Stimulated activated CD4-positive, alpha-beta T cell treated with anti-CD3 and anti-CD28 coated beads, Interleukin-15, amount 100 ng/mL, for 48 hours (primary cell): ENCODE measurements at places on chromosomes 4 and X.

- DNase-seq, result no peak
Measured at GRCh38 chr4:21248331-21248730, 548.1 kb downstream of the PACRGL start.

- DNase-seq, result no peak
Measured at GRCh38 chr4:508675-509638, 9.9 kb downstream of the PIGG start.

DNA sequence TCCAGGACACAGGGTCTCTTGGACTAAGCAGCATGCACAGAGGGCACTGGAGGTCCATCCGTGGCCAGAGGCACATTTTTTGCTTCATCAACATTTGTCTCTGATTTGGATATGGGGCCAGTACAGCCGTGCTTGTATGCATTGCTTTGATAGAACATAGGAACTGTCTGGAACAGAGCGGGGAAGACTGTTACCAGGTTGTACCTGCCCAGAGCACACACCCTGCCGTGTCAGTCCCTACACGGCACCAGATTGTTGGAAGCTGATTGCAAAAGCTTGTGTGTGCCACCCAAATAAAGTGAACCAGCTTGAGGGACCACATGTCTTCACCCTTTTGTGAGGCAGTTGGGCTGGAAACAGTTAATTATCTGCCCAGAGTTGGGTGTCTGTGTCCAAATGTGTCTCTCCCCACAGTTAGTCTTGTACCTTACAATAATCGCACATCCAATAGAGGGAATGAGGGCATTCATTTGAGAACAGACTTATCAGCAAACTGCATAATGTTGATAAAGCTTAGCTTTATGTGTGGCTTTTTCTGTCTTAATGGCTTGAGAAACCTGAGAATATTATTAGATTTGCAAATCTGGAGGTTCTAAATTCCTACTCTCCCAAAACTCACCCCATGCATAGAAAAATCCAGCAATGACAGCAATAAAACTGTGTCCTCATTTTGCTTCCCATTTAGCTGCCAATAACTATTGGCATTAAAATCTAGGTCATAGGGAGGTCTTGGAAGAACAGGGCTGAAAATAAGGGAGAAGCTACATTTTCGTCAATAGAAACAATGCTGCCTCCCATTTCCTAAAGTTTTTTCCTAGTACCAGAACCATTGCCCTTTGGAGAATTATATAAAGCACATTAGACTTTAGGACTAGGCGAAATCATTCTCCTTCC is 21.2 kb downstream of the KLF3 start:
- no peak for DNase-seq

DNA sequence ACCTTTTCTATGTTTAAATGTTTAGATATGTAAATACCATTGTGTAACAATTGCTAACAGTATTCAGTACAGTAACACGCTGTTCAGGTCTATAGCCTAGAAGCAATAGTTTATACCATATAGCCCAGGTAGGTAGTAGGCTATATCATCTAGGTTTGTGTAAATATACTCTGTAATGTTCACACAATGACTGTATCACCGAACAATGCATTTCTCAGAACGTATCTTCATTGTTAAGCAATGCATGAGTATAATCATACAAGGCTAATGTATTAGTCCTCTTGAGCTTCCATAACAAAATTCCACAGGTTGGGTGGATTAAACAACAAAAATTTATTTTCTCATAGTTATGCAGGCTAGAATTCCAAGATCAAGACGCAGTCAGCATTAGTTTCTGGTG is 22.7 kb downstream of the ARMCX4 start:
- DNase-seq, result no peak

DNA sequence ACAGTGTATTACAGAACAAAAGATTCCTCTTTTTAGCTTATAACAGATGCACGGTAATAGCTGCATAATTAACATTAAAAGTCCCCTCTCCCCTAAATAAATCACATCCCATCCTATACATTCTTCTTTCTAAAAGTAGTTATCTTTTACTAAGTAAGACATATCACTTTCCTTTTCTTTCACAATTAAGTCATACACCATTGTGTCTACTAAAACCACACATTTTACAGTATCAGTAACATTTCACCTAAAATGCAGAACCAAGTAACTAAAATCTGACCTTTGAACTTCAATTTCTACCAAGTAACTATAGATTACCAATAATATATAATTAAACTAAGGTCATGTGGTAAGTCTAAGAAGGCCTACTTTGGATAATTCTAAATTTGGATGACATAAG is 14.2 kb downstream of the DHX15 start:
- DNase-seq, result no peak

GRCh38 chrX:137425986-137426385 is 139.9 kb upstream of the ZIC3 start:
- no peak for DNase-seq

- no peak for DNase-seq
Measured at GRCh38 chrX:33434256-33435092, 223.1 kb upstream of the DMD start.
